Activated CD8-positive, alpha-beta memory T cell treated with anti-CD3 and anti-CD28 coated beads, Interleukin-2, amount 50 U/mL, for 4 hours (primary cell): ENCODE measurements at places on chromosomes 4 and X.

DNA sequence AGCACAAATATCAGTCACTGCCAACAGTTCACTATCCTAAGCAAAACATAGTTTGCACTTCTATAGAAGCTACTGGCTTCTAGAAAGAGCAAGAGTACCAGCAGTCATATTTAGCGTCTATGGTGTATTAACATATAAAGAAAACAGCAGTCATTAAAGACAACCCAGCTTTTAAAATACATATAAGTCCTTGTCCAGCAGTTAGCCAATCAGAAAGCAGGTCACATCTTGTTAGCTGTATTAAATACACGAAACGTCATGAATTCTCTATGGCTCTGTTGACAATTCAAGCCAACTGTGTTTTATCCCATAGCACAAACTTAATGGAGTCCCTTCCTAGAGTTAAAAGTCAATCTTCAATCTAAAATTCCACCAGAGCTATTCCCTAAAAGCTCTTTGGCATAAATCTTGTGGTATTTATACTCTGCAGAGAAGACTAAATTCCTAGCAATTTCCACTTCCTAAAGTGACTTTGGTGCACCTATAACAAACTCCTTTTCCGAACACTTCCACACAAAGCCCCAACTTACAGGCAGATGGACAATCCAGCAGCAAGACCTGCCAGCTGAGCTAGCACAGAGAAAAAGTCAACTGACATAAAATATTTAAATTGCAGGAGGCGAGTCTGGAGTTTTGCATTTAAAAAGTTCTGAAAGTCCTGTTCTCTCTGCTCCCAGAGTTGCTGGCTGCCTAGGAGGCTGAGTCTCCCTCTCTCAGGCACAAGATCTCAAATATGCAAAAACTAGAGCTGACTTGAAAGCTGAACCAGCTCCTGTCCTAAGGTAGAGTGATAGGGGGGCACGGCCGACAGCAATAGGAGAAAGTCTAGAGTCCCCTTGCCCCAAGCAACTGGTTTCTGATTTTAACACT, 1.3 kb downstream of the LDB2 start:
- no peak for DNase-seq

DNA sequence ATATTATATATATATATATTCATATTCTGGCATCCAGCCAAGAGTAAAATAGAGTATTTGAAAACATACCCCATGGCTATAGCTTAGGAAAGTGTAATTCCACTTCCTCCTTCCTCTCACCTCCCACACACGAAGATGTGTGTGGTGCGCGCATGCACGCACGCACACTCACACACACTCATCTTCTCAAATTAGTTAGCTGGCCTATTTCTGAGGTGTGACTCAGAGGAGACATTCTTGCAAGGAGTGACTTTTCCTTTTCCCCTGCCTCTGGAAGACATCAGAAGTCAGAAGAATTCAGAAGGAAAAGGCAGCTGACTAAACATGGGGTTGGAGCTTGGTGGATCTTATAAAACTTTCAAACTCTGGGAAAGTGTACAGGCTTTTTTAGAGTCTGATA, 8.8 kb downstream of the ENPEP start:
- DNase-seq = no peak

- no peak for DNase-seq
Measured at GRCh38 chr4:150005537-150005936, 72.7 kb upstream of the DCLK2 start.

GRCh38 chr4:150348079-150348478, 233.9 kb upstream of the MAB21L2 start:
- DNase-seq = no peak

- peak; percentile 70 for DNase-seq
Measured at GRCh38 chr4:56821381-56822243, at the start of gene SPINK2. Gene SPINK2 (minus strand): TSS chr4:56821701. CDS start chr4:56821662, 39 bp downstream.

- no peak for DNase-seq
Measured at GRCh38 chr4:6239486-6239885, 30.2 kb upstream of the WFS1 start.

DNA sequence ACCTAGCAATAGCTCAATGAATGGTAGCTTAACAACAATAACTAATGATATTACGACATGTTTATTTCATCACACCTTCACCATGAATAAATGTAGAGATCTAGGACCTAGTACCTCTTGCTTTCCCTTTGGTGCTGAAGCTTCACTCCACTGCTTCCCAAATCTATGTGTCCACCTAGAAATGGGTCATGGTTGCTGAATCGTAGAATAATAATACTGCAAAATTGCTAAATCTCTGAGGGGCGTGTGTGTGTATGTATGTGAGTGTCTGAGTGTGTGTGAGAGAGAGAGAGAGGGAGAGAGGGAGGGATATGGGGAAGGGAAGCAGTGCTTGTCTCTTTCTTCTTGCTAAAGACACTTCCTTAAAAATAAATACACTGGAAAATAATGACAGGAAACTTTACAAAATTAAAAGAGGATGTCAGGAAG, 109.3 kb upstream of the BMP2K start:
- DNase-seq = no peak

DNA sequence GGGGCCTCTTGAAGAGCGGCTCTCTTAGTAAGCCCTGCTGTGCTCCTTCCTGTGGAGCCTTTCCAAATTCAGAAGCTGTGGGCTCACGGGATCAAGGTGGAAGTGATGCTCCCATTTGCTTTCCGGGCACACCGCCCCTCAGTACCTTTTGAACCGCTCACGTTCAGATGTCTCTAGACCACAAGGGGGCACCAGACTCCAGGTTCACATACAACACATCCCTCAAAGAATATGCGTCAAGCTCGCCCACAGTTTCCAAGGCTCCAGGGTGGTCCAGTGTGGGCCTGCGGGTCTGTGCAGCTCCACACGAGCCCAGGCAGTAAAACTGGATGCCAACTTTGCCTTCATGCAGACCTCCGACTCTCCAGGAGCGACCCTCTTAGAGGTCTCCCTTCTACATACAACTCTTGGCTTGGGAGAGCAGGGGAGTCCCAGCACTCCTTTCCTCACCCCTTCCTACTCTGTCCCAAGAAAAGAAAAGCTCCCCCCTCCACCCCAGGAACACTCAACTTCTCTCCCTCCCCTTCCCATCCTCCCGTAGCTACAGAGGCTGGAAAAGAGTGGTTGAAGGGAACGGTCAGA, 11.0 kb downstream of the SUPT20HL1 start:
- DNase-seq = peak; percentile 59

- DNase-seq = no peak
Measured at GRCh38 chr4:109803924-109804571, 2.2 kb upstream of the CFI start.

GRCh38 chr4:123841447-123842121, 445.0 kb downstream of the SPRY1 start:
- DNase-seq = no peak

- DNase-seq = no peak
Measured at GRCh38 chr4:16694173-16694883, 204.1 kb downstream of the LDB2 start.

GRCh38 chrX:110569506-110569905, 210.9 kb downstream of the RTL9 start:
- DNase-seq = no peak

- no peak for DNase-seq
Measured at GRCh38 chr4:159432436-159432835, 329.6 kb downstream of the RAPGEF2 start.

DNA sequence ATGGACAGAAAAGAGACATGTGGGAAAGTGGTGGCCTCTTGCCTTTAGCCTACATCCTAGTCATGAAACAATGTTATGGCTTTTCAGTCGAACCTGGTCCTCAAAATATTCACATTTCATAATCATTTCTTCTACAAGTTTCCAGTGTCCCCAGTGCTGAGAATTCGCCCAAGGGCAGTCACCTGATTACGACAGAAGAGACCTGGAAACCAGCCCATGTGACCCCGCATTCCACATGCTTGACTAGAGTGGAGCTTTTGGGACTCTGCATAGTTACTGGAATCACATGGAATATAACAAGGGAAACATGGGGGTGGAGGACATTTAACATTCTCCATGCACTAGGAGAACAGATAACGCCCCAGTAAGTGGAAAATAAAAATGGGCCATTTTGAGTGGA, 100.1 kb downstream of the PPARGC1A start:
- no peak for DNase-seq

DNA sequence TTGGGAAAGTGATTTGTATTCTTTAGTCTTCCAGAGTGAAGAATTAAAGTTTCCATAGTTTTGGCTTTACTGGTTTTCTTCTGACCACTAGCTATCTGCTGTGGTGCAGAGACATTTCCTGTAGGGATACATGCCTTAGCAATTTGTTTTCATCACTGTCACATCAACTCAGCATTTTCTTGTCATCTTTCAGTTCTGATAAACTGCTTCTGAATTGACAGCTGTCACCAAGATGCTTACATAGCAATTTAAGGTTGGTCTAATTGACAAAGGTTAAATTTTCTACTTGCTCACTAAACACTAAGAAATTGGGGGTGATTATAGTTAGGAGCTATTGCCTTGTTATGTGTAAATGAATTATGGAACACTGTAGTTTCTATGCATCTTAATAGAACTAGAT, 232.5 kb downstream of the TEX13A start:
- no peak for DNase-seq

GRCh38 chrX:100994352-100995281, 25.1 kb downstream of the ARL13A start:
- no peak for DNase-seq
